Fibroblast of upper back skin (primary cell): ENCODE measurements at places on chromosomes 1 and 21.

DNA sequence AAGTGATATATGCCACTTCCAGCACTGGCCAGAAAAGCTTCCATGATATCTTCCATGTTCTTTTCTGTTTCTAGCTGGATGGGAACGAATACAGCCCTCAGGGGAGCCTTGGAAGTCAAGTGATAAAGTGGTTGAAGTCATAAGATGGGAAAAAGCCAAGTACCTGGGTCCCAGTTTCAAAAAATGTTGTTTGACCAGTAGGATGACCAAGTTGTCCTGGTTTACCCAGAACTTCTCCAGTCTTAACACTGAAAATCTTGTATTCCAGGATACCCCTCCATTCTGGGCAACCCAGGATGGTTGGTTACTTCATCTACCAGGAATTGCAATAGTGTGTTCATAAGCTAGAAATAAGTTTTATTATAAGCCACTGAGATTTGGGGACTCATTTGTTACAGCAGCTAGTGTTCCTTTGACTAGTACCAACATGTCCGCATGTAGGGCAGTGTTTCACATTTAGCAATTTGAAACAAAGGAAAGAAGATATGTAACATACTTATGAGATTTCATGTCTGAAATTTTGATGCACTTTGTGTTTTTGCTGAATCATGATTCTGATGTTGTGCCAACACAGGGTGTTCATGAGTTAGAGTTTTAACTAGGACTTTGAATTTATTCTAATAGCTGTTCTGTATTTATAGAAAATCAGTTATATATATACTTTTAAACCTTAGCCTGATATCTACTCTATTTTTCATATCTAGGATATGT is 139.9 kb downstream of the TPR start:
- DNase-seq = no peak

DNA sequence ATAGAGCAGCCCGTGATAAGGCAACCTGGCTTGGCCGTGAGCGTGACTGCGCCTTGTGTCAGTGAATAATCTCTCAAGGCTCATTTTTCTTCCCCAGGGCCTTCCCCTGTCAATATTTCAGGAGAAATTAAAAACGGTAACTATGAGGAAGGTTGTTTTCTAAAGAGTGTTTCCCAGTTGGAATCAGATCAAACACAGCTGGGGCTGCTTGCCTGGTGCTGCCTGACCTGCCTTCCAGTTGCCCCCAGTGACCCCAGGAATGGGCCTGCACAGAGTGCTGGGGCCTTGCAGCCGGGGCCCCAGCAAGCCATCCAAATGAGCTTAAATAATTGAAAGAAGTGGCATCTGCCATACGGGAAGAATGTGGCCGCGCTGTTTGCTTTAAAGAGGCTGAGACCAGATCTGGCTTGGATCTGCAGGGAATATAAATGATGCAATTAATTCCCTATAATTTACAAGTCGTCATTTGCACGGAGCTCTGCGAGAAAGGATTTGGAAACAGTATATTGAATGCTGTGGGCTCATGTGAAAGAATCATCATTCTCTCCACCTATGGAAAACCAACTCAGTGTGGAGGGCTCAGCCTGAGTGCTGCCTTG is 203.9 kb downstream of the C1orf94 start:
- DNase-seq = no peak

- DNase-seq = no peak
Measured at GRCh38 chr1:81345110-81345509, 455.6 kb upstream of the ADGRL2 start.

DNA sequence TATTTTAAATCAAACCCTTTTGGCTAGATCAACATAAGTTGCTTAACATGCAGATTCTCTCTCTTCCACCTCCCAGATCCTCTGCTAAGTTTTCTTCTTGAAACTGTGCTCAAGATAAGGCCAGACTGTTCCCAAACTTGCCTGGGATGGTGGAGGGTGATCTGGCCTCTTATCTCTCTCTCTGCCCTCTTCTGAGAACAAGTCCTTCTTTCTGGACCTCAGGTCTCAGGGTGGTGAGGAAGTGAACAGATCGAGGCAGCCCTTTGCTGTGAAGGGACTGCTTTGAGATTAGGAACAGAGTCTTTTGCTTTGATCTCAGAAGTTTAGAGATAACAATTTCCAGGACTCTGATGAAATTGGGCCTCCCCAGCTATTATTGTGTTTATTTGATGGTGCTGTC is 70.7 kb downstream of the HUNK start:
- DNase-seq = no peak

DNA sequence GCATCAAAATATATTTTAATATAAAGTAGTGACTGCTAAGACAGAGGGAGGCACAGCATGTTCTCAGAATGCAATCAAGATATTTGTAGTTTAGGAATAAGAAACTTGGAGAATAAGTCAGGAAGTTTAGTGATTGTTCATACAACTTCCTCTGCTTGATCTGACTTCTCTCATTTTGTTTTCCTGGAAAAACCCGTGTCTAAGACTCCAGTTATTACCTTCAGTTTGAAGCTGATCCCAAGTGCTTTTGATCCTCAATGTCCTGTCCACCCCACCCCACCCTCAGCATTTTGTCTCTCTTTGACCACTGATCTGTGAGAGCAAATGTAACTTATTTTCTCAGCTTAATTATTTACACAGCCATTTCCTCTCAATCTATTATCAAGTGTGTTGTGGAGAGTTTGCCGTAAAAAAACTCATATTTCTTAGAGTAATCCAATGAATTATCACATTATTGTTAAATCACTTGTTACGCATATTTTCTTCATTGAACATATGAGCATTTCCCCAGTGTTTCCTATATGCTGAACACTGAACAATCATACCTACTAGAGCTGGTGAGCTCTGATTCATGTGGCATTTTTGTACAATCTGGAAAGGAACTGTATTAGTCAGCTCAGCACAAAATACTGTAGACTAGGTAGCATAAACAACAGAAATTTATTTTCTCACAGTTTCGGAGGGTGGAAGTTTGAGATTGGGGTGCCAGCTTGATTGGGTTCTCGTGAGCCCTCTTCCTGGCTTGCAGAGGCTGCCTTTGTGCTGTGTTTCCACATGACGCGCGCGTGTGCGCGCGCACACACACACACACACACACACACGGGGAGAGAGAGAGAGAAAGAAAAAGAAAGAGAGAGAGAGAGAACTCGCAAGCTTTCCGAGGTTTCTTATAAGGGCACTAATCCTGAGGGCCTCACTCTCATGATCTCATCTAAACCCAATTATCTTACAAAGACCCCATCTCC is 65.5 kb upstream of the DPYD start:
- no peak for DNase-seq

GRCh38 chr1:2950926-2951305 is 70.4 kb upstream of the ACTRT2 start:
- no peak for DNase-seq

- no peak for DNase-seq
Measured at GRCh38 chr1:183012301-183012994, 10.8 kb upstream of the LAMC1 start.

DNA sequence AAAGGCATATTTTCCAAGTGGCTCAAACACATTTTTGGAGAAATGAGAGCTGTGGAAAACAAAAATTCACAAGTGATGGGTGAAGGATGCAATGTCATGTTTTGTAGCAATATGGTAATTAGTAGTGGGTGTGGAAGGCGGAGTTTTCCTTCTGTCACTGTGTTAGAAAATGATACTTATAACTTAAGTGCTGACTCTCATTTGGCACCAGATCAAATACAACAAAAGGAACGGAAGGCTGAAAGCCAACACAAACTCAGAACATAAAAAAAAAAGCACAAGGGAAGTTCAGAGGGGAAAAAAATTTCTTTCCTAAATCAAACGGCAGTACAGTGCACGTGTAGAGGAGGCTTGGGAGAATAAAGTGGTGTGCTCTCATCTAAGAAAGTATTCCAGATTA is at the start of gene TNFSF18:
TNFSF18 (minus strand) TSS at position 77 of the 400 bp plus-strand sequence; CDS start at position 32, 45 bp downstream.
- DNase-seq = no peak

DNA sequence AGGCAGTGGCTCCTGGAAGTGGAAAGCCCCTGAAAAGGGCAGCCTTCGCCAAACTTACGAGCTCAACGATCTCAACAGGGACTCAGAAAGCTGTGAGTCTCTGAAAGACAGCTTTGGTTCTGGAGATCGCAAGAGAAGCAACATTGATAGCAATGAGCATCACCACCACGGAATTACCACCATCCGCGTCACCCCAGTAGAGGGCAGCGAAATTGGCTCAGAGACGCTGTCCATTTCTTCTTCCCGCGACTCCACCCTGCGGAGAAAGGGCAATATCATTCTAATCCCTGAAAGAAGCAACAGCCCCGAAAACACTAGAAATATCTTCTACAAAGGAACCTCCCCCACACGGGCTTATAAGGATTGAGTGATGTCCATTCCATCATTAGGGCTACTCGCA is 42.4 kb downstream of the PLPPR4 start:
- no peak for DNase-seq

GRCh38 chr21:34996304-34997101 is 52.6 kb downstream of the RUNX1 start:
- DNase-seq = peak; percentile 79

GRCh38 chr1:66932291-66932690 is 7.5 kb downstream of the MIER1 start:
- no peak for DNase-seq

DNA sequence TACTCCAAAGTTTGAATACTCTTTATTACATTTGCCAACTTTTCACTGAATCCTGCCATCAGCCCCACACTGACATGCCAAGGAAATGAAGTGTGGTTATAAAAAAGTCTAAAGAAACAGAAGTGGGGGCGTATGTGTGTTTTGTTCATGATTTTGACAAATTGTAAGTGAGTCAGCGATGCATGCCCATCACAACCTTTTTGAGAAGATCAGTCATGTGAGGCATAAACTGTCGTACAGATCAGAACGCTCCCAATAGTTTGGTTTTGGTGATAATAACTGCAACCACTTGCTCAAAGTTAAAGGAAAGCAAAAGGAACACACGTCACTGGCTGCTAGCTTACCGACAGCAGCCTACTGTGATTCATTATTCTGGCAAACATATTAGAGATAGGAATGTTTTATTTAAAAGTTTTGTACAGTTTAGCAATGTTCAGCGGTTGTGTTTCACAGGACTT is 95.6 kb downstream of the RGS2 start:
- DNase-seq = peak; percentile 85

DNA sequence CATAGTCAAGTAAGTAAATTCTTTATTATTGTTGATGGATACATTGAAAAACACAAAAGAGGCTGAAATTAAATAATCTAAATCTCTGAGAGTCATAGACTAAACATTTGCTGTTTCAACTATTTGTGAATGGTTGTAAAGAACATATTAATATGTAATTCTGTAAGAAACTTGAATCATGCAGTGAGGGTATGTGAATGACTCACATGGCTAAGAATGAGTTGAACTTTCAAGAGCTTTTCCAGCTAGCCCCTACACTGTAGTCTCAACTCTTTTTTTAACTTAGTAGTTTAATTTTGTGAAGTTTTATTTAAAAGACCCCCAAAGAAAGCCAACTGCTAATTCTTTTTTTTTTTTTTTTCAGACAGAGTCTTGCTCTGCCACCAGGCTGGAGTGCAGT is 588.1 kb downstream of the DPYD start:
- DNase-seq = peak; percentile 85

- DNase-seq = no peak
Measured at GRCh38 chr1:174314433-174314832, 133.3 kb upstream of the GPR52 start.

GRCh38 chr1:214384373-214385079 is 103.6 kb downstream of the SMYD2 start:
- no peak for DNase-seq

DNA sequence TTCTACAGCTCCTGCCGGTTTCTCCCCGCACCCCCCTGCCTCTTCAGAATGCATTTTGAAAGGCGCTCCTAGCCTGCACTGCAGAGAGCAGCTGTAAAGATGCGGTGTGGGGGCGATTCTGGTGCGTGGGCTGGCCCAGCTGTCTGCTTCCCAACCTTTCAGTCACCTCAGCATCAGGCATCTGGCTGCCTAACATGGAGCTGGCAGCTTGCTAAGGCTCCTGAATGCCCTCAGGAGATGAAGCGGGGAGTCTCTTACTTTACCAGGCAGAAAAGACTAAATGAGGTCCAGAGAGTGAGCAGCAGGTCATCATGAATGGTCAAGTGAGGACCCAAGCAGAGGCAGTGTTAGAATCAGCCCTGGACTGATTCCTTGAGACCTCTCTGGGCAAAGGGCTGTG is 8.7 kb downstream of the IER5 start:
- no peak for DNase-seq

- no peak for DNase-seq
Measured at GRCh38 chr1:31792541-31792940, 23.3 kb downstream of the SPOCD1 start.

GRCh38 chr1:230327892-230328284 is 98.2 kb downstream of the PGBD5 start:
- DNase-seq = no peak

DNA sequence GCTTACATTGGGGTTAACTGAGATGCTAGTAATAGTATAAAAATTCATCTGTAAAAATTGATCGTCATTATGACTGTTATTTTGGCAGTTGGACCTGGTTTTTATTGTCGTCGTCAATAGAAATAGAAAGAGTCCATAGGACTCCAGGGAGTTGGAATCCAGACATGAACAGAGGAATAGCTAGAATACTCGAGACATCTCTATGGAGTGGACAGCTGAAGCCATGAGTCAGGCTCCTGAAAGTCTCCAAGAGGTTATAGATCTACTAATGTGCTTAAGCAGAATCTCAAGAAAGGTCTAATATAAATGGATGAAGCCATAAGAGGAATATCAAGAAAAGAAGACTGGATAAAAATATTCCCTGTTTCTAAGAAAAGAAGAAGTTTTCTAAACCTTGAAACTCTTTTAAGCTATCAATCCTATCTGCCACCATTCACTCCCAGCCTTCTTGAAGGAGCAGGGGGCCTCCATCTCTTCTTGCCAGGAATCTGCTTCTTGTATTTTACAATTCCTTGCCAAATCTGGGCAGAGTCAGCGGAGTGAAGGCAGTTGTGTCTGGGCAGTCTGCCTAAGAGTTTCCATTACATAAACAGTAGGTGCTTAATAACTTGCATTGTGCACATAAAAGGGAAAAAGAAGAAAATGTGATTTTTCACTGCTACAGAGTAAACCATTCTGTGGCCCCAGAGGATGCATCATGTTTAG is 163.3 kb downstream of the ST6GALNAC5 start:
- no peak for DNase-seq

GRCh38 chr1:226603022-226603857 is 54.7 kb downstream of the STUM start:
- DNase-seq = peak; percentile 67

DNA sequence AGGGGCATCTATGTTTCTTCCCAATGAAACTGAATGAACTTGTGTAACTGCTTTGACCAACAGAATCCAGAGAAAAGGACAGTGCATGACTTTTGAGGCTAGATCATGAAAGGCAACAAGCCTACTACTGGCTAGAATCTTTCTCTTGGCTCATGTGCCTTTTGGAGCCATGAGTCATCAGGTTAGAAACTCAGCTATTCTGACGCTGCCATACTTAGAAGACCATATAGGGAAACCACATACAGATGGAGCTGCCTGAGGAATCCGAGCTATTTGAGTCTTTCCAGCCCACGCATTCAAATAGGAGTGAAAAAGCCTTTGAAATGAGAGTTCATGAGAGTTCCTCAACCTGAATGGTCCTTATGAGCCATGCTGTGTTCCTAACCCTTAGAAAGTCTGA is 738.5 kb upstream of the CHRM3 start:
- DNase-seq = peak; percentile 100

- peak; percentile 87 for DNase-seq
Measured at GRCh38 chr1:224544346-224545110, 71.6 kb upstream of the CNIH3 start.

GRCh38 chr1:64882574-64883255 is 83.6 kb downstream of the JAK1 start:
- DNase-seq = no peak

GRCh38 chr1:115168026-115168425 is 78.7 kb upstream of the TSPAN2 start:
- DNase-seq = no peak

GRCh38 chr1:225700889-225701465 is 48.1 kb upstream of the ENAH start:
- peak; percentile 47 for DNase-seq
